ENCODE measurements at places on chromosomes 12 and 14.

- DNase-seq, result no peak
Measured at GRCh38 chr14:76929927-76930326, 98.6 kb downstream of the IRF2BPL start.

DNA sequence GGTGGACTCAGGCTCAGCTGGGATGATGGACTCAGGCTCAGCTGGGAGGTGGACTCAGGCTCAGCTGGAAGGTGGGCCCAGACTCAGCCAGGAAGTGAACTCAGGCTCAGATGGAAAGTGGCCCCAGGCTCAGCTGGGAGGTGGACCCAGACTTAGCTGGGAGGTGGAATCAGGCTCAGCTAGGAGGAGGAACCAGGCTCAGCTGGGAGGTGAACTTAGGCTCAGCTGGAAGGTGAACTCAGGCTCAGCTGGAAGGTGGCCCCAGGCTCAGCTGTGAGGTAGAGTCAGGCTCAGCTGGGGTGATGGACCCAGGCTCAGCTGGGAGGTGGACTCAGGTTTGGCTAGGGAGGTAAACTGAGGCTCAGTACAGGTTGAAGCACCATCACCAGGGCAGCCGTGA lies 21.8 kb upstream of the C14orf180 start:
- no peak for DNase-seq

- DNase-seq, result peak; percentile 53
Measured at GRCh38 chr12:52349196-52349595, 18.1 kb downstream of the KRT85 start.

DNA sequence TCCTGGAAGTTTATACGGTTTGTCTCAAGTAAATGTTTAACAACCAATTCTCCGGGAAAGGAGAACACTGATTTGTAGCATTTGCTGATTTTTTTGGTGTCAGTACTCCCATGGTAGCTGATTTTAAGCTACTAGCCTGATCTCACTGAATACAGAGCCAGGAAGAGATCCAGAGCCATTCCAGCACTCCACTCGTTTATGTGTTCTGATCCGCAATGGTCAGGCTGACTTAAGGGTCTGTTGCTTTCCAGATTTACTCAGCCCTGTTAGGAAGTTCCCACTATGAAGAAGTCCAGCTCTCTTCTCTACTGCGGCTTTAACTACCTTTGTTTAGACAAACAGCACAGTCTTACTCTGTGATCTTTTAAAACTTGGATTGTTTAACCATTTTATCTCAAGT lies 38.0 kb upstream of the NID2 start:
- peak; percentile 73 for DNase-seq

GRCh38 chr12:102965281-102966155 lies 8.0 kb downstream of the ASCL1 start:
- DNase-seq, result no peak
